Activated CD4-positive, alpha-beta T cell treated with anti-CD3 and anti-CD28 coated beads, Interleukin-10, Interleukin-2, amounts not matched to agents 100 ng/mL and 50 ng/mL, durations not matched to agents 16 hours and 8 hours (primary cell): ENCODE measurements at places on chromosomes 2 and 18.

DNA sequence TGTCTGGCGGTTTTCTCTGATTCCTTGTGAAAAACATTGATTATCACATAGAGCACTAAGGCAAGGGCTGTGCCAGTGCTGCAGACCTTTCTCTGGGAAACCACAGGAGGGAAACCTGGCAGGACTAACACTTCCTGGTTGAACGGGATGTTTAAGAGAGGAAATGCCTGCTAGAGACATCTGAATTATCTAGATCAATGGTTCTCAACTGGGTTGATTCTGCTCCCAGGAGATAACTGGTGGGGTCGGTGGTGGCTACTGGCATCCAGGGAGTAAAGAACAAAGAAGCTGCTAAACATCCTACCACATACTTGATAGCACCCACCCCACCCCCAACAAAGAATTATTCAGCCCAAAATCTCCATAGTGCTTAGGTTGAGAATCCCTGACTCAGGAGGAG is 37.5 kb downstream of the DDX18 start:
- DNase-seq: no peak

GRCh38 chr2:216916956-216917650 is 57.2 kb upstream of the TNP1 start:
- no peak for DNase-seq

DNA sequence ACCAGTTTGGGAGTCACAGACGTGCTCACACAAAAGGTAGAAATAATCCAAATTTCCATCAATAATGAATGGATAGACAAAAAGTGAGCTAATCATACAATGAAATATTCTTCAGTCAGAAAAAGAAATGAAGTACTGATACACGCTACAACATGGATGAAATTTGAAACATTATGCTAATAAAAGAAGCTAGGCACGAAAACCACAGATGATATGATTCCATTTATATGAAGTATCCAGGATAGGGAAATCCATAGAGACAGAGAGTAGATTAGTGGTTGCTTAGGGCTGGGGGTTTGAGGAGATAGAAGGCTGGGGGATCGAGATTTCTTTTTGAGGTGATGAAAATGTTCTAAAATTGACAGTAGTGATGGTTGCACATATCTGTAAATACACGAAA is 43.0 kb upstream of the ATP6V1B1 start:
- DNase-seq: no peak

DNA sequence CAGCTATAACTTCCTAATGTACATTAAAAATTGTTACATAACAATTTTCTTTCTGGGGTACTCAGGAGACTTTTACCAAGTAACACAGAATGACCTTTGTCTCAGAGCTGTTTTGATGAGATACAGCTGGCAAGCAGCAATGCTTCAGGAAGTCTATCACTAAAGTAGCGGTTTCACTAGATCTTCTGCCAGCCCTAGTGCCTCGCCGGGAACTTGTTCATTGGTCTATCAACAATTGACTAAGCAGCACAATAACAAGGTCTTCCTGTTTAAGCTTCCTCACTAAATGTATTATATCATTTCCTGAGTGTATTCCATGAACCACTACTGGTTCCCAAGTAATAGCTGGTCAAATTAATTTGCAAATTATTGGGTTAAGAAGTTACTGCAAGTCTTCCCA is 69.2 kb downstream of the TRIP12 start:
- peak; percentile 80 for DNase-seq

DNA sequence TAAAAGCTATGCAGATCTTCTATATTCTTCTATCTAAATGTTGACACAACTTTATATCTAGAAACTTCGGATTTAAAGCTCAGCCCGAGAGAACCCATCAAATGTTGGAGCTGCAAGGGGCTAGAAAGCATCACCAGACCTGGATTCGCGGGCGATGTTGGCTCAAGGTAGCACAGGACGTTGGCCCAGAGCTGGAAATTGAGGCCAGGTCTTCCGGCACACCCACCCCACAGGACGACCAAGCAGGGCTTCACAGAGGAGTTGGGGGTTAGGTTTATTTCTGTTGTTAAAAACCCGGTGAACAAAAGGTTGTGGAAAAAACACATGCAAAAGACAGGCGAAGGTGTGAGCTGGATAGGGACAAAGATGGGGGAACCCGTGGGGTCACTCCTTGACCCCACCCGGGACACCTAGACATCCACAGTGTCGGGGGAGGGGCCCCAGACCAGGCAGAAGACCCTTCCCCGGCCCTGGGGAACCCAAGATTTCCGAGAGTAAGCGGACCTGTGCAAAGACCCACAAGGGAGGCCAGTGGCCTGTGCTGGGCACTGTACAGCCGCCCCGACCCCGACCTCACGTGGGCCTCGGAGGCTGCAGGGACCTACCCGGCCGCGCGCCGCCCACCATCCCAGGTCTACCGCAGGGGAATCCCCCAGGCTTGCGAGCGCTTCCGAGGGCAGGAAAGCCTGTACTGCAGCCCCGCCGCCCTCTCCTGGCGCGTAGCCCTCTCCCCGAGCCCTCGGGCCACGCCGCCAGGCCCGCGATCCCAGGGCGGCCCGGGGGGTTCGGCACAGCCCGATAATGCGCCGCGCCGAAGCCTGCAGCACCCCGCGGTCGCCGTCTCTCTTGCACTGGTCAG is 1.8 kb upstream of the AGBL5 start:
- DNase-seq: peak; percentile 74
